ENCODE measurements at places on chromosomes 2 and 18.

DNA sequence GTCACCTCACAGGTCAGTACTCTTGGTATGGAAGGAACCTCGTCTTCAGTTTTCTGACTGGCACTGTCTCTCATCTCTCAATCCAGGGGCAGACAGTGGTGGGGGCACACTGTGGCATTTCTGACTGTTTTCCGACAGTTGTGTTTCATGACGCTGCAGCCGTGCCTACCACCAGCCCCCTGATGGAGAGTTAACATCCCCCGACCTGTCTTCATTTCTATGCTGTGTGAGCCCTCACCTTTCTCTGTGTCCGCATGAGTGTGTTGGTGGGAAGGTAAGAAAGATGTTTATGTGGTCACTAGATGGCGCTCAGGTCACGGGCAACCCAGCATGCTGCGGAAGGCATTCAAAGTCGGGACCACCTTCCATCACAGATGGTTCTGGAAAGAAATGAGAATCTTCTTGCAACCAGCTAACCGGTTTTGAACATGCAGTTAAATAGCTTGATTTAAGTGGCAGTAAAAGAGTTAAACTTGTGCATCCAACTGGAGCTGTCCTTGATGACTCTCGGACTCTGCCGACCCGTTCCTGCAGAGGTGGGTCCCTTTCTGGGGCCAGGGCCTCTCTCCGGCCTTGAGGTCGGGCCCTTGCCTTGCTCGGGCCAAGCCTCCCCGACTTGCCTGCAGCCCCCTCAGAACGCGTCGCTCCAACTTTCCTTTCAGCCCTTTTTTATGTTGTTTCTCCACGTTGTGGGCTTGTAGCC lies 92.4 kb downstream of the DYSF start:
- DNase-seq: peak; percentile 58

GRCh38 chr18:63317556-63317946 lies 2.0 kb downstream of the BCL2 start:
- no peak for DNase-seq

- DNase-seq: peak; percentile 52
Observed at GRCh38 chr2:234427081-234428061, 69.5 kb downstream of the ARL4C start.

DNA sequence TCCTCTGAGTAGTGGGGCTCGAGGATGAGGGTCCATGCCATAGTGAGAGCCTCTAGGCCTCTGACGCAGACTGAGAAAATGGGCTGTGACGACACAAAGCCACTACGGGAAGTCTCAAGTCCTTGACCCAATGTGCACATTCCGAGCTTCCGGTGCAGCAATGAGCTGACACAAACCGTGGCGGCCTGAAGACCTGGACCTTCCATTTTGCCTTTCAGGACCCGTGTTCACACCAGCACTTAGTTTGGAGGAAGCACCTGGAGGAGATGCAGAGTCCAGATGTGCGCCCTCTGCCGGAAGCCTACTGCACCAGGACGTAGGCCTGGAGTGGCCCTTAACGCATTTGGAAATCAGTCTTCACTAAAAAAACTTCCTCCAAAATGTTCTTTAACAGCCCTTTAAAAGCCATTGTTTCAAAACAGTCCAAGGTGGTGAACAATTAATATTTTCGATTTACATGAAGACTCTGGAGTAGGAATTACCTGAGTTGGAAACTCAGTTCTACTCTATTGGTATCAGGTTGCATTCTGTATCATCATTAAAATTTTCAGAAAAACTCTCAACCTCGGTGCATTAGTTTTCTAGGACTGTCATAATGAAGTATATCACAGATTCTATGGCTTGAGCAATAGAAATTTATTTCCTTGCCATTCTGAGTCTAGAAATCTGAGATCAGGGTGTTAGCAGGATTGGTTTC lies 33.9 kb downstream of the BMP10 start:
- peak; percentile 77 for DNase-seq

All from activated CD4-positive, alpha-beta memory T cell treated with anti-CD3 and anti-CD28 coated beads for 36 hours (primary cell).